Caudate nucleus (tissue), 63 donors: ENCODE measurements at places on chromosomes 7 and 10.

DNA sequence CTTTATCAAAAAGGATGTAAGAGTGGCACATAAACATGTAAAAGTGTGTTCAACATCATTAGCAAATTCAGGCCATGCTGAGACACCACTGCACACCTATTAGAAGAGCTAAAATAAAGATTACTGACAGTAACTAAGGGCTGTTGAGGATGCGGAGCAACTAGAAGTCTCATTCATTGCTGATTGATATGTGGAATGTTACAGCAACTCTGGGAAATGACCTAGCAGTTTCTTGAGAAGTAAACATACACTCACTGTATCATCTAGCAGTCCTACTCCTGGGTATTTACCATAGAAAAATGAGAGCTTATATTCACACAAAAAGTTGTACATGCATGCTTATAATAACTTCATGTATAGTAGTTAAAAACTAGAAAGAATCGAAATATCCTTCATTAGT lies 77.3 kb downstream of the CCSER2 start:
- no peak for DNase-seq

DNA sequence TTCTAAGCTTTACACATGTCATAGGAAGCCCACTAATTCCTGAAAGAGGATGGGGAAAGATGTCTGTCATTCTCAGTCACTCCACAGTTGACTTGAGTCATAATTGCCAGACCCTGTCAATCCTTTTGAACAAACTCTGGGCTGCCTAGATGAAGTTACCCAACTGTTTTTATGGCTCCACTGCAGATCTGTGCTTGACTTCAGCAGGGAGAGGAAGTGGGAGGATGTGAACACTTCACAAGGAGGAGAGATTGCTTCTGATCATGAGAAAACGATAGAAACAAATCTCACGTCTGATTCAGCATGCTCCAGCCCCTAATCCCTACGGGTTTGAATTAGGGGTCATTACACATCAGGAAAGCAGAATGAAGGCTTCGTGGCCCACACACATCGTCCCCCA lies 596.6 kb upstream of the CELF2 start:
- no peak for DNase-seq

DNA sequence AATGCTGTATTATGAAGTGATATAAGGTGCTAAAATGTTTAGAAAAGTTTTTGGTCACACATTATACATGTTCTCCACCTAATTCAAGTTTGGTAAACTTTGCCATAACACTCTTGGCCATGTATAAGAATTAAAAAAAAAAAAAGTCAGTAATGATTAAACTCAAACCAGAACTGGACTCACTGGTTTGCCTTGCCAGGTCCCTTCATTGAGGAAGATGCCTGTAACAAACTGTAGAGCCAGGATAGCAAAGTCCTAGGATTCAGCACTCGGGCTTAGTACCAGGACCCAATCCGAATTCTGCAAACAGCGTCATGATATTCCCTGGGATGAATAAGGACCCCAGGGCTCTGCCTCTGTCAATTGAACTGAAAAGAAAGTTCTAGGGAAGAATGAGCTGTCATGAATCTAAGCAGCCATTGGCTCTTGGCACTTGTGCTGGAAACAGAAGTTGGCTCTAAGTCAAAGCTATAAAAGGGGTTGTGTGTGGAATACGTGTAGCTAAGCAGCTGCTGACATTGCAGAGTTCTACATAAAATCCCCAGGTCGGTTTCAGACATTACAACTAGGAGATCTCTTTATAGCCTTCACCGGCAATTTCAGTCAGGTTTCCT lies 216.9 kb downstream of the C7orf25 start:
- no peak for DNase-seq

DNA sequence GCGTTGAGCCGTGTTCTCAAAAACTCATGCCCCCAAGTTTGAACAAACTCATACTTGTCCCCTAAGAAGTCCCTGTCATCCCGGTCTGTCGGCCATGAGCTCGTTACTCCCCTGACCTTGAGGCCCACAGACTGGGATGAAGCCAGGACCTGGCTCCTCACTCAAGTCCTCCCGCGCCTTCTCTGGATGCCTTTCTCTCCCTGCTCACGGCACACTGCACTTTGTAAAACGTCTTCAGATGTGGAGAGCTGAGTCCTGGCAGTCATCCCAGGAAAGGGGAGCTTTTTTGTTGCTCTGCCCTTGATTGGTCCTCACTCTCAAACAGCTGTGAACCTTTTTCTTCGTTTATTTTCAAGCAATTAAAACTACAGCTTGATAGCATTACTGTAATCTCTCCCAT lies 110.8 kb downstream of the JAZF1 start:
- DNase-seq = no peak

DNA sequence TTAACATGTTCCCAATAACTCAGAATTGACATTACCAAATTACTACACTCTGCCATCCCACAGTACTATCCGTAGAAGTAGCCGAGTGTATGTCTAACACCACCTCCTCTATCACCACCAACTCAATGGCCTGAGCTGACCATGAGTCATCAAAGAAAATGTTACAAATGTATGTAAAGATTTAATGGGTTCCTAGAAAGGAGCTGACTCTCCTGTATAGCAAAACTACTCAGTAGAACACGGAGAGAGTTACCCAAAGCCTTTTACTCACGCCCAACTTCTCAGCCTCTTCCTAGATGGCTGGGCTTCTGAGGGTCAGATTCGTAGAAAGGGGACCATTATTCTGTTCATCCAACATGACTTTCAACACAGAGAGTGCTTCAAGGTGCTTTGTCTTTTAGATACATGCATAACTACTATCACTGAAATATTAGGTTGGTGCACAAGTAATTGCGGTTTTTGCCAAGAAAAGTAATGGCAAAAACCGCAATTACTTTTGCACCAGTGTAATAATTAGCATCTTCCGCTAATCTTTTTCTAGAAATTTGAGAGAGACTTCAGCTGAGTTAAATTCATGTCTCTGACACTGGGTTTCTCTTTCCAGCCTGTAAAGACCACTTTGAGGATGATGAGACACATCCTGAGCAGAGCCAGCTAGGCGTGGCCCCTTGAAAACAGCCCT lies 24.0 kb upstream of the NANOS1 start:
- no peak for DNase-seq

DNA sequence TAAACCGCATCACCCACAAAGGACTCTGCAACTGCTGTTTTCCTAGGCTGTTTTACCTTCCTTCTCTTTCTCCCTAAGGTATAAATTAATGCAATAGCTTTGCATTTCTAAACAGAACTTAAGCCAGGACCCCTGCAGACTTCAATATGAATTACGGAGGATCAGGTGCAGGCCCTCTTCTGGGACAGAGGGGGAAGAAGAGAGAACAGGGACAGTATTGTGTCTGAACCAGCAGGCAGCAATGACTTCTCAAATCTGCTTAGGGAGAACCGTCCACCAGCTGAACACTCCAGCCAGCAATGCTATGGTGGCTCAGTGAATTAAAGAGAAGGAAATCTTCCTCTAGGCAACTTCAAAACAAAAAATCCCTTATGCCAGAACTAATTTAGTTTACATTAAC lies 35.7 kb downstream of the POLR3A start:
- no peak for DNase-seq
